HT-29 (cell line): ENCODE measurements at places on chromosomes 12 and 14.

DNA sequence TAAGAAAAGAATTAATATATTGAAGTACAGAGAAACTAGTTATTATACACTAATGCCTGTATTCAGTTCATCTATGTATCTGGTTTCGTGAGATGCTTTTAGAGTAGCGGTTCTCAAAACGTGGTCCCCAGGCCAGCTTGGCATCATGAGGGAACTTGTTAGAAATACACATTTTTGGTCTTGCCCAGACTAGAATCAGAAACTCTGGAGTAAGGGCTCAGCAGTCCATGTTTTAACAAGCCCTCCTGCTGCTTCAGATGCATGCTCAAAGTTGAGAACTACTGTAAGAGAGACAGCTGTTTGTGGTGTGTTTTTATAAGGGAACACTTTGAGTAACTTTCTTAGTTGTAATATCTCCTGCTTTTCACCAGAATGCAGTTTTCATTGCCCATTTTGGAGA, 18.1 kb downstream of the GPATCH2L start:
- DNase-seq, result no peak

GRCh38 chr14:105466531-105467248, 7.9 kb upstream of the CRIP2 start:
- DNase-seq, result peak; percentile 67

- no peak for DNase-seq
These were observed 30.8 kb upstream of the ZFP36L1 start for GRCh38 chr14:68823434-68824206.

GRCh38 chr14:32080001-32080510, 3.0 kb downstream of the ARHGAP5 start:
- DNase-seq, result no peak

GRCh38 chr12:112020947-112021457, 7.8 kb downstream of the ERP29 start:
- no peak for DNase-seq

DNA sequence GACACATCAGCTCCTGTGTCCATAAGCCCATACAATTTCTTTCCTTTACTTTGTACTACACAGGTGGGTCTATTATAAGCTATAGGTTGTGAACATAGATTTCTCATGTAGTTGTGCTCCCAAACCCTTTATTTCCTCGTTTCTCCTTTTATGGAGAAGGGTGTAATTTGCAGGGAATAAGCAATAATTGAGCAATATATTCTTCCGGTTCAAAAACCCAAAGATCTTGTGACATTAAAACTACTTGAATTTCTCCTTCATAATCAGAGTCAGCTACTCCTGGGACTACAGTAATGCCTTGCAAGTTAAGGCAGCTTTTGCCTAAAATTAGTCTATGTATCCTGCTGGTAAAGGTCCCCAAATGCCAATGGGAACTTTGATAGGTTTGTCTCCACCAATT, 19.1 kb upstream of the MAPKAPK5 start:
- DNase-seq, result no peak

DNA sequence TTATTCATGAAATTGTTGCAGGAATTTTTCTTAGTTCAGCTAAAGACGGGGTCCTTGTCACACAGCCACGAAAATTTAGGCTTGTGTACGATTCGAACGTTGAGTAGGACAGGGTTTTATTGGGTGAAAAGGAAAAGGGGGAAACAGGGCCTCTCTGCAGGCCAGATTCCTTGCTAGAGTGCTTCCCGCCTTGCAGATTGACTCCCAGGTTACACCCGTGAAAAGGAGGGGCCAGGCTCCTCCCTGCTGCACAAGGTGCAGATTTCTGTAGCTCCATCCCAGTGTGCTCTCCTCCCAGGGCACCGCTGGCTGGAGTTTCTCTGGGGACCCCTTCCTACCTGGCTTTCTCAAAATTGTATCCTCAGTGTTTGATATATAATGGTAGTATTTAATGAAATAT, 221.5 kb downstream of the ERC1 start:
- peak; percentile 32 for DNase-seq

DNA sequence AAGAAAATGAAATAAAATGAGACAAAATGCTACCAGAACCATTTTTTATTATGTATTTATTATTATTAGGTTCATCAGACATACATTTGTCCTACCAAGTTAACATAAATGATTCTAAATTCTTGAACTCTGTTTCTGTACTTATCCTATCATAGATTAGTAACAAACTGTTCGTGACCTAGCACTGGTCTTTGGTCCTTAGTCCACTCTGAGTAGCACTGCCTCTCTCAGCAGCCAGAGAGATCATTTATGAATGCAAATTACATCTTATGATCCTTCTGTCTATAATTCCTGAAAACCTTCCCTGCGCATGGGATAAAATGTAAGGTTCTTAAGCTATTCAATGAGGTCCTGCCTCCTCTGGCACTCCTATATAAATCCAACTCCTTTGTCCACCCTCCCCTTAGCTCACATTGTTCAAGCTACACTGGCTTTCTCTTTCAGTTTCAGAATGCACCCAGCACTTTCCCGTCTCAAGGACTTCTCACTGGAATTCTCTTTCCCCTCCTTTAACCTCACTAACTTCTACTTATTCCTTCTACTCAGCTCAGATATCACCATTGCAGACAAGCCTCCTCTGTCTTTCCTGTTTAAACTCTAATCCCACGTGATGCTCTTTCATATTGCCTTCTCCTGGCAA, 17.1 kb downstream of the PDZRN4 start:
- no peak for DNase-seq

DNA sequence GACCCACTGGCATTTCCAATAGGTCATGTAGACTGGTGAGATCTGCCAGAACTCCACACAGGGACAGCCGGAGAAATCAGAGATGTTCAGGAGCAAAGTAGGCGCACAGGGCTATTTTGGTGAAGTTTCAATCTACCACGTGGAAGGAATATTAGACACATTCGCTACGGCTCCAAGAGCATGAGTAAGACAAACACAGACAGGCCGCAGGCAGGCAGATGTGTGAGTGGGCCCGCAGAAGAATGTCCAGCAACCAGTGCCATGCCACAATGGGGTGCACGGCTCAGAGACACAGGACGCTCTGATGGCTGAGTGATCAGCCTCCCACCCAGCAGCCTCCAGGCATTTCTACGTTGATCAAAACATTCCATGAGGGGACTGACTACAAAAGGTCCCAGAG, 10.4 kb downstream of the SLC15A4 start:
- DNase-seq, result no peak
